NCI-H1417 treated with DMSO at 0.1 percent for 48 hours (cell line): ENCODE measurements at places on chromosomes 1 and 21.

DNA sequence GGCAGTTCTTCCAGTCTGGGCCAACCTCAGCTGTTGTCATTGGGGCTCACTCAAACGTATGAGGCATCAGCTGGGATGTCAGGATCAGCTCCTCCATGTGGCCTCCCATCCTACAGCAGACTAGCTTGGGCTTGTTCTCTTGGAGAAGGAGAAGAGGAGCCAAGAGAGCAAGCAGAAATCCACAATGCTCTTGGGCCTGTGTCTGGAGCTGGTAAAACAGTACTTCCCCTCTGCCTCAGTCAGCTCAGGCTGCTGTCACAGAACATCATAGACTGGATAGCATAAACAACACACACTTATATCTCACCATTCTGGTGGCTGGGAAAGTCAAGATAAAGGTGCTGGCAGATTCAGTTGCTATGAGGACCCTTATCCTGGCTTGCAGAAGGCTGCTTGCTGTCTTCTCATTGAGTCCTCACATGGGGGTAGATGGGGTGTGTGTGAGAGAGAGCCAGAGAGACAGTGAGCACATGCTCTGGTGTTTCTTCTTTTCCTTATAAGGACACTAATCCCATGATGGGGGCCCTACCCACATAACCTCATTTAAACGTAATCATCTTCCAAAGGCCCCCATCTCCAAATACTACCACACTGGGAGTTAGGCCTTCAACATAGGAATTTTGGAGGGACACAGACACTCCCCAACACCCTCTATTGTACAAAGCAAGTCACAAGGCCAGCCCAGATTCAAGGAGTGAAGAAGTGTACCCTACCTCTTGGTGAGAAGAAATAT, 16.3 kb upstream of the DNAJC6 start:
- no peak for DNase-seq

- DNase-seq = no peak
These were observed 19.1 kb downstream of the AGL start for GRCh38 chr1:99869304-99869703.

- DNase-seq = no peak
These were observed 109.6 kb upstream of the DNAH14 start for GRCh38 chr1:224819861-224820260.

DNA sequence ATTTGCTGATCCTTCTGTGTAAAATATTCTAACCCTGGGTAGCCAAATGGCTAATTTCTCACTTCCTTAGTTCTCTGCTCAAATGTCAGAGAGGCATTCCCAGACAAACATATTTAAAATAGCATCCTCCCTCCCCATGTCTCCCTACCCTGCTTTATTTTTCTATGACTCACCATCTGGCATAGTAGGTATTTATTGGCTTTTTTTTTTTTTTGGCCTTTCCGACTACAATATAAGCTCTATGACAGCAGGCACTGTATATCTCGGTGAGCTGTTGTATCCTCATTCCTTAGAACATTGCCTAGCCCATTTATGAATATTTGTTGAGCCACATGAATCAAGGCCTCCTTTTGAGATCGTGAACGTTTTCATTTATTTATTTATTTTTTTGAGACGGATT, 1.5 kb upstream of the NEK7 start:
- DNase-seq = no peak

GRCh38 chr1:19831441-19831840, 16.4 kb upstream of the RNF186 start:
- DNase-seq = no peak

- no peak for DNase-seq
These were observed 53.5 kb downstream of the RRAGC start for GRCh38 chr1:38806090-38806489.

DNA sequence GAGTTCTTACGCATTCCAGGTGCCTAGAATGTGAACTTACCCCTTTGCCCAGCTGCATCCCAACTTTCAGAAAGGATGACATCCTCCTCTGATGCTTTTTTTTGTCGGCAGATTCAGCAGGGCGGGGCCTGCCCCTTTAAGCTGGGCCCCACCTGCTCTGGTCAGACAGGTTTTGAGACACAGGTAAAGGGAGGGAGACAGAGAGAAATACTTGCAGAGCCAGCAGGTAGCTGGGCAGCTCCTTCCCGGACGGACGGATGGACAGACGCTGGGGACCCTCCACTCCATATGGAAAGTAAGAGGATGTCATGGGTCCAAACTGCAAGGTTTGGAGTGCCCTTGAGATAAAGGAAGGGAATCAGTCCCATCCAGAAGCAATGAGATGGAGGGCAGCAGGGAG, at the start of gene TMEM79:
Gene TMEM79 (plus strand): TSS at position 214 of the 400 bp plus-strand sequence. CDS start 902 bp downstream, outside the sequence.
- DNase-seq = no peak

DNA sequence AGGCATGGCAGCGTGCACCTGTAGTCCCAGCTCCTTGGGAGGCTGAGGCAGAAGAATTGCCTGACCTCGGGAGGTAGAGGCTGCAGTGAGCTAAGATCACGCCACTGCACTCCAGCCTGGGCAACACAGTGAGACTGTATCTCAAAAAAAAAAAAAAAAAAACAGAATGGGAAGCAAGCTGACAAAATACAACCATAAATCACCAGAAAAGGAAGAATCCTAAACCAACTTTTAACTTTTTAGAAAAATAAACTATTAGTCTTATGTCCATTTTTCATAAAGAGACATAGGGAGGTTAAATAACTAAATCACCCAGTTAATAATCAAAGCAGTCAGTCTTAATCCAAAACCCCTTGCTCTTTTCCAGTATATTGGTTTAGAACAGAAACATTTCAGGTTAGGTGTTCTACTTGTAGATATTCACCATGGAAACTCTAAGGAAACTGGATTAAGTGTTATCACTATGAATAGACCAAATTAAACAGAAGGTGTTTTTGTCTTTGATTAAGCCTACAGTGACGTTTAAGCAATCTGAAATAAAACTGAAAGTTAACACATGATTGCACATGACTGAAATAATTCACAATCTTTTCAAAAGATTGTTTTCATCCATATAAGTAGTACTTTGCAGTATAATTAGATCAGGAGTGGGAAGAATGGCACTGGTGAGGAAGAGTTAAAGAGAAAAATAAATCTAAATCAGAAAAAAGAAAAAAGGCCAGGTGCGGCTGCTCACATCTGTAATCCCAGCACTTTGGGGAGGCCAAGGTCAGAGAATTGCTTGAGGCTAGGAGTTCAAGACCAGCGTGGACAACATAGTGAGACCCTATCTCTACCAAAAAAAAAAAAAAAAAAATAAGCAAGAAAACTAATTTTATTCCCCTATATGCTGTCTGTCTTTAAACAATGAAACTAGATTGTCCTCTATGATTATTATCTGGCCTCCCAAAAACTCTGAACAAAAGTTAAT, 9.6 kb downstream of the CDC42BPA start:
- DNase-seq = no peak

DNA sequence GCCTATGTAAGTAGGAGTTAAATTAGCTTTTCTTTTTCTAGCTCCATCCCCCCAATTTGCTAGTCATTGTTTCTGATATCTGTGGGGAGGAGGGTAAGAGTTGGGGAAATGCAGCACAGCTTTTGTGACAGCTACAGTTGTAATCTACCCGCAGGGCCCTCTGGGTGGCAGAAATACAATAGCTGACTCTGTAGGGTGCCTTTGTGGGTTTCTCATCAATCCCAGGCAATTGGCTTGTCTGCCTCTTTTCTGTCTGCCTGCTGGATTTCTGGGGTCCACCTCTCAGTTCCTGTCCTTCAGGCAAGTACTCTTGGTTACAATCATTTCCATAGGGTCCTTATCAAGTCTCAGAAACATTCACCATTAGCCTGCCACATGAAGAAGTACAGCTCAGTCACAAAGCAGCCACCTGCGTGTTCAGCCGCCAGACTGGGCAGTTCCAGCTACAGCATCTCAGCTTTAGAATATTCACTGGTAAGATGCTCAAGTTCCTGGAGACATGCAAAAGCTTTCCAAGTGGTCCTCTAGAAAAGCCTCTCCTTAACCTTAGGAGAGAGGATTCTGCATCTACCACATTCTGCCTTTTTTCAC, 19.2 kb upstream of the SLC44A5 start:
- no peak for DNase-seq

DNA sequence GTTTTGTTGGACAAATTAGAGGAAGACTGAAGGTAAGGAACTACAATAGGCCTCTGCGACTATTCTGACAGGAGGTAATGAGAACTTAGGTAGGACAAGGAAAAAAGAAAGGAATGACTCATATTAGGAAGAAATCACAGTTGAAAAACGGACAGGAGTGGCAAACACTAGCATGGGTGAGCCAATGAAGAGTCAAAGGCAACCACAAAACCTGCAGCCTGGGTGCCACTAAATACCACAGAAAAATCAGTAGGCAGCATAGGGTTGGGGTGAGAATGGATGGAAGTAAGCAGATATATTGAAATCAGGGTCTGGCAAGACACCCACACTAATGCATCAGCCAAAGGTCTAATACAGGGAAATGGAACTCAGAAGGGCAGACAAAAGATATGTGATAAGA, 10.0 kb downstream of the RBM34 start:
- DNase-seq = no peak

DNA sequence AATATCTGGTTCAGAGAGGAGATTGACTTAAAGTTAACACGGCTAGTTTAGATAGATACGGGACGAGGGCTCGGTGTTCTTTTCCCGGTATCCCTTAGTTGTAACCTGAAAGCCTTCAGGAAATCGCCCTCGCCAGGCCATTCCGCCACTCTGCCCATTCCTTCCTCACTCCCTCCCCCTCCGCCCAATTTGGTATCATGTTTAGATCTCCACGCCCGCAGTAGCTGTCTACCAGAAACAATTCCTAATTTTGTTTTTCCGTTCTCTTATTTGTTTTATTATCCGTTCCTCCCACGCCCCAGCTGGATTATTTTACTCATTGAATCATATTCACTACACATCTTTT, 685 bp upstream of the VAMP4 start:
- DNase-seq = no peak

DNA sequence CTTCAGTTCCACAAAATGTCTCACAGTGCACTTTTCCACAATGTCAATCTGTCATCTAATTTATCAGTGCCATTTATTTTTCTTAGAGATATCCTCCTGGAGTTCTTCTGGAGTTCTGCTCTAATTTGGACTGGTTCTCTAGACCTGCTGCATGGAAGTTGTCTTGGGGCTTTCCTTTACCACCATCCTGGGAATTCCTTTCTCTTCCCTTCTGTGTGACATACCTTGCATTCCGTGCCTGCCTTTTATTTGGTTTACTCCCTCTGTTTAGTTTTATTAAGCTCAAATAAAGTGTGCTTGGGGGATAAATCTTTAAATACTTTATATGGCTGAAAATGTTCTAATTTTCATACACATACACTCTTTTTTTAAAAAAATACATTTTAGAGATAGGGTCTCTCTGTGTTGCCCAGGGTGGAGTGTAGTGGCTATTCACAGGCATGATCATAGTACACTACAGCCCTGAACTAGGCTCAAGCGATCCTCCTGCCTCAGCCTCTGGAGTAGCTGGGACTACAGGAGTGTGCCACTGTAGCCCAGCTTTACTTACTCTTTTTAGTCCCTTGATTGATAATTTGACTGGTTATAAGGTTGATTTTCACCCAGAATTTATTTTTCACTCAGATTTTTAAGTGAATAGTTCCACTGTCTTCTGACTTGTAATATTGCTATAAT, 14.4 kb downstream of the MTF2 start:
- no peak for DNase-seq

- DNase-seq = no peak
These were observed 162.6 kb upstream of the IRF2BP2 start for GRCh38 chr1:234772345-234773147.

DNA sequence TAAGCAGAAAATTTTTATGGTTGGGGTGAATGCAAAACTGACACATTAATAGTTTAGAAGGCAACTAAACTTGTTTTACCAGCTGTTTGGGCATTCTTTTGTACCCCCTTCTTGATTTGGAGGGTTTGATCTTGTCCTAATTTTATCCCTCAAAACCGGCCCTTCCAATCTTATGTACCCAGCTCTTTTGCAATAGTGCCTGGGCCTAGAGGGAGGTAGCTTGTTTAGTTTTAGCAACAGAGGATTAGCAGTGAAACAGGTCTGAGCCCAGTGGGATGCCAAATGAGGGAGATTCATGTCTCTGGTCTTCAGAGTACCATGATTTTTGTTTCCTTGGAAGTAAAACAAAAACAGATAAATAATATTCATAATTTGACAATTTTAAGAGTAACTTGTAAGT, 45.1 kb downstream of the CRP start:
- no peak for DNase-seq

DNA sequence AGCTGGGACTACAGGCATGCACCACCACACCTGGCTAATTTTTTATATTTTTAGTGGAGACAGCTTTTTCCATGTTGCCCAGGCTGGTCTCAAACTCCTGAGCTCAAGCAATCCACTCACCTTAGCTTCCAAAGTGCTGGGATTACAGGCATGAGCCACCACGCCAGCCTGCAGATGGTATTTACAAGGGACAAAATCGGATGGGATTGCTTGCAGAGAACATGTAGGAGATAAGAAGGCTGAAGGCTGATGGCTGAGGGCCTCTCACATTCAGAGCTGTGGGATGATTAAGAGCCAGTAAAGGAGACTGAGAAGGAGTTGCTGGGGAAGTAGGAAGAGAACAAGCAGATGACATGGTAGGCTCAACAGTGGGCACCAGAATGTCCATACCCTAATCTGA, 24.0 kb upstream of the QSOX1 start:
- DNase-seq = no peak

DNA sequence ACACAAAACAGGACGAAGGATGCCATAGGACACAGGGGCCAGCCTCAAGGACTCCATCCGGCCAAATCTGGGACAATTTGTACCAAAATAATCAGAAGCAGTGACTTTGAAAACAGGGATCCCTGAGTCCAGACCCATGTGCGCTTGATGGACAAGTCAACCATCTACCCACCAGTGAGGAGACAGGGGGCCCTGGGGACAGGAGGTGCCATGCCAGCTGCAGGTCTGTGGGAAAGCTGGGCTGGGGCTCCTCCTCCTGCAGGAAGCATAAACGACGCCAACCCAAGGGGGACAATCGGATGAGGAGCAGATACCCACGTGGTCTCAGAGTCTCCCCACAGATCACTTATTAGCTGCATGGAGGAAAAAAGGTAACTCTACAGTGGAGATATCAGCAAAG, 50.6 kb downstream of the NPHP4 start:
- DNase-seq = no peak

GRCh38 chr1:1262071-1262470, 11.6 kb downstream of the UBE2J2 start:
- DNase-seq = no peak

DNA sequence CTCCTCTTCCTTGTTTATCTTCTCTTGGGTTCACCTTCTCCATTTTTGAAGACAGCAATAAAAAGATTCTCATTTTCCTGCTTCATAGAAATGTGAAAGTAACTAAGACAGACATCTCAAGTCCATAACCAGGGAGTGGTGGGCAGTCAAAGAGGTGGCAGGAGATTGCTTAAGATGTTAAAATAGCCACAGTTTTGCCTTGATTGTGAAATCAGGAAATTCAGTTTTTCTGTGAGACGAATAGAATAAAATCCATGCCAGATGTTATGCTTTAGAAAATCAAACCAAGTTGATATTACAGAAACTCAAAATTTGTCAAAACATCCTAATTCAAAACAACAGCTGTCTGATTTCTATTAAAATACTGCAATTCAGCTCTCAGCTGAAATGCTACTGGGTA, 57.2 kb downstream of the TNN start:
- no peak for DNase-seq
